CD4-positive, alpha-beta memory T cell (primary cell): ENCODE measurements at places on chromosomes 5 and 9.

GRCh38 chr5:93079046-93079445, 502.0 kb downstream of the NR2F1-AS1 start:
- no peak for DNase-seq

DNA sequence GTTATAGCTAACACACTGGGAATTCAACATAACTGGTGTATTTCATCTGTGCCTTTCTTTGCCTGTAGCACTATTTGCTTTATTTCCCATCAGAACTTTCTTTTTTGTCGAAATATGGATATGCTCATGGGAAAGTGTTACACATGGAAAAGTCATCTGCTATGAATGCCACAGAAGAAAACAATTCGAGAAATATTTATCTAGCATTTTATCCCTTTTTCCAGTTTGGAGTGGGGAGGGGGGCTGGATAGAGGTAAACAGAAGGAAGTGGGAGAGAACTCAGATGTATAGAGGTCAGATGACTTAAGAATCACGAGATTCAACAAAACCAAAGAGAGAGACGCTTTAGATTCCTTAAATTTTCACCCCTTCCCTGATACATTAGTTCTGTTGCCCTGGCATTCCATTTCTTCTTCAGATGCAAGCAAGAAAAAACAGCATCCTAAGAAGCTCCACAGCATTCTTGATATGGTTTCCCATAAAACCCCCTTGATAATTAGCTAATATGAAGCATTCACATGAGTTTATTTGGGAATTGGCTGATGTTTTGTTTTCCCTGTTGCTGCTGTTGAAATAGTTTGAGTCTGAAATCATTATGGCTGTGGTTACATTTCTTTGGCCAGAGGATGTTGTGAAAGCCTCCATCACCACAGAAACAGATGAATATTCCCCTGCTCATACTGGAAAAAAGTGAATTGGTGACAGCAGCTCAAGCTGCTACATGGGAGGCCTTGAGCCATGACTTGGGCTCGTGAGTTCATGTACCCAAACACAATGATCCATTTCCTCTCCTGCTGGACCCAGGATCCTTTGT, 335.8 kb upstream of the DAB2 start:
- DNase-seq: no peak

GRCh38 chr9:5499889-5500398, 10.4 kb upstream of the PDCD1LG2 start:
- no peak for DNase-seq

DNA sequence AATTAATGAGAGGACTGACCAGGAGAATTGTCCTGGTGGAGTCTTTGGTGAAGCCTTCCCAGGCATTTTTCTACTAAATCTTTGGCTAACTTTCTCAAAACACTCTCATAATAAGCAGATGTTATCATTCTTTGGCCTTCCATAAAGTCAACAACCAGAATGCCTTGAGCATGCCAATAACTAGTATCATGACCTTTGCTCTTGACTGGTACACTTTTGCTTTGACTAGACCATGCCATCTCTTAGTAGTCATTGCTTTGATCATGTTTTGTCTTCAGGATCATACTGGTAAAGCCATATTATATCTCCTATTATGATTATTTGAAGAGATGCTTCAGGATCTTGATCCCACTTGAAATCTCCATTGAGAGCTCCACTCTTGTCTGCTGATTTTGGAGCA, 506.9 kb downstream of the ELAVL2 start:
- no peak for DNase-seq
